Hindlimb muscle (tissue), 1 donor: ENCODE measurements at places on chromosomes 7 and 10. TPM values are rescaled to one million over a fixed set of nuclear protein-coding genes. Genes with fewer than 3 reads are reported as not detected.
A peak's percentile ranks its signal among the peaks of the same experiment; 100 is the strongest.

DNA sequence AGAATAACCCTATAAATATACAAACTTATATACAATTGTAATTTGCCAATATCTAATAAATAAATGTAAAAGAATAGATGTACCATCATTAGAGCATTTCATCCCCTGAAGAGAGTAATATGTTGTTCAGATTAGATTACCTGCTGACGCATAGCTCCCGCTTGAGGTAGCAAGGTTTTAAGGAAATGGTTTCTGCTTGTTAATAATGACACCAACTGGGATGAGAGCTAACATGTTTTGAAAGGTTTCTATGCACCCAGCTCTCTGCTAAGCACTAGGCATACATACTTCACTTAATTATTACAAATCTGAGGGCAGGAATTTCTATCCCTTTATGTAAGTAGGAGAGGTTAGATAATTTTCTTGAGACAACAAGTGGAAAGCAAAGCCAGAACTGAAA, 1003.3 kb upstream of the SORCS1 start:
- DNase-seq: no peak

The GPR141 gene
- 0.28 TPM for polyA plus RNA-seq

- peak; percentile 90 for DNase-seq
These were observed 13.8 kb upstream of the SEC24C start for GRCh38 chr10:73730153-73730906.

DNA sequence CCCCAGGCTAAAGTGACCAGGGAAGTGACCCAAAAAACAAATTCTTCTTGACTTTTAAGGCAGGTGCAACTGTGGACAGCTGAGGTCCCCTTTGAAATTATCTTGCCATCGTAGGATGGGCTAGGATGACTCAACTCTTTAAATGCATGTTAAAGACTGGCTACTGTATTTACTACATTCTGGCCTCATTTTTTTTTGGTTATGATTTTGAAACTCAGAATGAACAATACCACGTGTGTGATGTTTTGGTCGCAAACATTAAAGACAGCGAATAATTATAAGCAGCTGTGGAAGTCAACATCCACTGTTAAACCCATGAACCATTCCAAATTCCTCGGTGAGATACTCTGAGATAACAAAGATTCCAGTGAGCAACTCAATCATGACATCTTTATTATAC, 1.2 kb upstream of the SLC13A4 start:
- DNase-seq: no peak
